ENCODE measurements at places on chromosomes 3 and 15. TPM values are rescaled to one million over a fixed set of nuclear protein-coding genes. Genes with fewer than 3 reads are reported as not detected.
A peak's percentile ranks its signal among the peaks of the same experiment; 100 is the strongest.

- no peak for DNase-seq
Observed at GRCh38 chr15:42401544-42402454, 42.5 kb downstream of the CAPN3 start.

DNA sequence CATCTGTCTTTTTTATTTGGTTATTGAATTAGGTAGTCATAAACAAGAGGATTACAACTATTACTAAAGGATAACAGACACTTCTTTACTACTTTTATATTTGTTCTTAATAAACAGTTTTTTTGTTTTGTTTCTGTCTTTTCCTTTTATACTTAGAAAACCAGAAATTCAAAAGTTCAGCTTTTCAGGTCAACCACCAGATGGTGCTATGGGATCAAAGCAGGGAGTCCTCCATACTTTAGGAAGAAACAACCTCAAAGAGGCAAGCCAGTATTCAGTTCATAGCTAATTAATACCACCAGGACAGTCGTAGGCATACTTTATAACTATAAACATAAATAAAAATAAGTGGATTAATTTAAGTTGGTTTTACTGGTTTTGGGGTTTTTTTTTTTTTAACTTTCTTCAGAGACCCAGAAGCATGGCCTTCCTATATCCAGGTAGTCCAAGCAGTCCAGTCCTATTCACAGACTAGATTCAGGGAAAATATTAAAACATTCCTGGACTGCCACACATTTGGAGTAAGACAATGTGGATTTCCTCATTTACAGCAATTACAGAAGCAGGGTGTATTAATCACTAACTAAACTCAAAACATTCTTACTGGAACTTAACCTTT lies 16.0 kb upstream of the EID1 start:
- DNase-seq, result no peak

DNA sequence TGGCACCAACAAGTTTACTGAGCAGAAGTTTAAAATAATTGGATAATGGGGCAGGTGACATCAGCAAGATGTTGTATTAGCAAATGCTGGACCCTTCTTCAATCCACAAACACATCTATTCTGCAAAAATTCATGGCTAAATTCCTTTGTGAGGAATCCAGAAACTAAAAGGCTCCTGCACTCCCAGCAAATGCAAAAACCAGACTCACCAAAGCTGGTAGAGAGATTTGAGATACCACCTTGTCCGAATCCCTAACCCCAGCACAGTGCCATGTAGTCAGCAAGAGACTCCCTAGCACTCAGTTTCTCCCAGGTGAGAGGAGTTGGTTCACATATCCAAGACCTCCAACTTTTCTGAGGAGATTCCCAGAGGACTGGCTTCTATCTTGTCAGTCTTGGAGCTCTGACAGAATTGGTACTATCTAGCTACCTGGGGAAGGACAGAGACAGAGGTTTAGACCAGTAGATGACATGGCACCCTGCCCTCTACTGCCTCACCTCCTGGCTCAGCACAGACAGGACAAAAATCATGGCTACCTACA lies 21.8 kb downstream of the GREM1 start:
- no peak for DNase-seq

DNA sequence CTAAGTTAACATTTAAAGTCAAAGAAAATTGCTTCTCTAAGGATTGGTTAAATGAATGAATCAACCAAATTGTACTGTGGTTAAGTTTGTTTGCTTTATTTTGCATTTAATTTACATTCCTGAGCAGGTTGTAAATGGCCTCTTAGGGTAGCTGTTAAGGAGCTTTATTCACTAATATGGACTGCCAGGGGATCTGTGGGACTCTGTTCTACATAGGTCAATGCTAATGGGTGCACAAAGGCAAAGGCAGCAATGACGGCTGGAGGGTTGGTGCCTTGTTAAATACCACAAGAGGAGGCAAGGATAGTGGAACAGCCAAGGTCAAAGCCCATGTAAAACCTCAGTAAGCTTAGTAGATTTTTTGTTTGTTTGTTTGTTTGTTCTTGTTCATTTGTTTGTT lies 89.3 kb upstream of the P2RY1 start:
- DNase-seq, result no peak

DNA sequence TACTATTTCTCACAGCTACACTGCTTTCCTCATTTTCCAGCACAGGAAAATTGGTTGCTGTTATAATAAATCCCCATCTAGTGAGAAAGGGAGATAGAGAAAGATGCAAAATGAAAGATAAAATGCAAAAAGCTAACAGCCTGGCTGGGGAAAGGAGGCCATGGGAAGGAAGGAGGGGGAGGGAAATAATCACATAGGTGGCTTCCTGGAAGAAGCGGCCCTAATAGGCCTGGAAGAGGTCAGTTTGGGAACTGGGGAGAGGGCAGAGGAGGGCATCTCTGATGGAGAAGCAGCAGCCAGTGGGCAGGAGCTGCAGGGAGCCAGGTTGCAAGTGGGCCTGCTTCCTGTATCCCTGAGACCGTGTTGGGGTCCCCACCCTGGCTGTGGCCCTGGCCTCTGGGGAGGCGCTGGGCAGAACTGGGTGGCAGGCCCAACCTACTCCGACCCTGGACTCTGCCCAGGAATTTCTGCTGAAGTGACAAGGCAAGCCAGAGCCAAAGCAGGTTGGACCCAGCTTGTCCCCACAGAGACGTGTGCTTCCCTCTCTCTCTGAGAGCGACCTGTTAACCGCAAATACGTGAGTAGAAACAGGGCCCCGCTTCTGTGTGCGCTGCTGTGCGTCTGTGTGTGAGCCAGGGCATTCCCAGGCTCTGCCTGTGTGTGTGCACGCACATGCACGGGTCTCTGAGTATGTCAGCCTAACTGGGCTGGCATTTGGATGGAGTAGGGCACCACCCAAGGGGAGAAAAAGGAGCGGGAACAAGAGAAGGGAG lies 1.9 kb downstream of the SLC28A1 start:
- DNase-seq, result no peak

- DNase-seq, result no peak
Observed at GRCh38 chr15:60035344-60035743, 31.2 kb downstream of the FOXB1 start.

DNA sequence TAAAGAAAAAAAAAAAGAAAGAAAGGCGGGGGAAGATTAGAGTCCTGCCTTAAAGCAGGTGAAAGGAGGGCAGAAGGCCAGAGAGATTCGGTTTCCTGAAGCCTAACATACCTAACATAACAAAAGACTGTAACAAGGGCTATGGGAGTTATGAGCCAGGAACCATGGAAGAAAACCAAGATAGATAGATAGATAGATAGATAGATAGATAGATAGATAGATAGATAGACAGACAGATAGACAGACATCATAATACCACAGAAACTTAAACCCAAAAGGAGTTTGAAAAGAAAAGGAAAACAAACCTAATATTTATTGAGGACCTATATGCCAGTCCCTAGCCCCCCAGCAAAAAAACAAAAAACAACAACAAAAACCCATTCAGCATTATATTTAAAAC lies 2.3 kb upstream of the FYCO1 start:
- no peak for DNase-seq

GRCh38 chr3:24242012-24242698 lies 252.5 kb downstream of the THRB start:
- DNase-seq, result peak; percentile 65

- no peak for DNase-seq
Observed at GRCh38 chr3:54901906-54902685, 25.8 kb downstream of the LRTM1 start.

- peak; percentile 93 for DNase-seq
Observed at GRCh38 chr15:65423976-65424679, 1.4 kb upstream of the IGDCC4 start.

DNA sequence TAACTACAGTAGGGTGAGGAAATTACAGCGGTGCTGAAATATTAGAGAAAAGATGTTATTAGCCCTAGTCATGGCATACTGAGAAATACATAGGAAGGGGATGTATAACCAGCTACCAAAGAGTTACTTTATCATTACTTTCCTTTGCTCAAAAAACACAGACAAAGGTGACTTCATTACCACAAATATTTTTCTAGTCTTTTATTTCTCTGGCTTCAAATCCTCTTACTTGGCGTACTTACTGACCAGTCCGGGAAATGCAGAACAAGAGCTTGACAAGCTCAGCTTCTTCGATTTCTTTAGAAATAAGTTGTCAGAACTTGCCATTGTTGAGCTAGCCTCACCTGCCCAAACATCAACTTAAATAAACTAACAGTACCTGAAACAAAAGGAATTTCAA lies 142.1 kb upstream of the TMCO5A start:
- no peak for DNase-seq

DNA sequence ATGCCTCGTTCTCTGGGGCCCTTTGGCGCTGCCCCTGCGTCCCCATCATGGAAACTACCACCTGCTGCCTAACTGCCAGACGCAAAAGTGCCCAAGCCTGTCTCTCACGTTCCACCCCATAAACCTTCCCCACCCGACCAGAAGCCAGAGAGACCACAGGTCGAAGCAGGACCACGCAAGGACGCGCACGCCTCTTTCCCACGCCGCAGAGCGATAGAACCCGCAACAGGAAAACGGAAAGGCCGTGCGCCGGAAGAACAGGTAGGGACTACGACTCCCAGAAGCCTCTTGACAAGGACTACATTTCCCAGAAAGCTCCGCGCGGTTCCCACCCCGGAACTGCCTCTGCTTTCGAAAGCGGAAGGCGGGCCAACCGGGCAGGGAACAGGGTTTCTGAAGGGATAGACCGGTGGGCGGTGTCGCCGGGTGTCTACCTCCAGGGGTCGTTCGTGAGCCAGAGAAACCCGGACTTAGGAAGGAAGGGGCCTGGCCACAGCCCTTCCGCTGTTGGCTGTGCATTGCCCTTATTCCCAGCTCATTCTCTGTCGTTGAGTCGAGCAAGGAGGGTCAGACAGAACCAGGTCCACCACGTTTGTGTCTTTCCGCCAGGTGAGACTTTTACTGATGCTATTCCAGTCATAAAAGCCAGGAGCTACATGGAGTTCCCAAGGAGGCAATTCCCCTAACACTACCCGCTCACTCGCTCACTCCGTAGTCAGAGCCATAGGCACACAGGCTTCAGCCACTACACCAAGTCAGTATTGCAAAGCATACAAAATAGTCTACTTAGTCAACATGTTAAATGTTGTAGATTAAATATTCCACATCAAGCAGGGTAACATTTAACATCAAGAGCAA lies 56.6 kb upstream of the ZBTB38 start:
- peak; percentile 97 for DNase-seq

GRCh38 chr3:127027811-127028548 lies 45.1 kb downstream of the PLXNA1 start:
- no peak for DNase-seq

- peak; percentile 73 for DNase-seq
Observed at GRCh38 chr3:27729748-27730611, 7.9 kb upstream of the EOMES start.

- no peak for DNase-seq
Observed at GRCh38 chr15:35379972-35380371, 166.0 kb downstream of the DPH6 start.

DNA sequence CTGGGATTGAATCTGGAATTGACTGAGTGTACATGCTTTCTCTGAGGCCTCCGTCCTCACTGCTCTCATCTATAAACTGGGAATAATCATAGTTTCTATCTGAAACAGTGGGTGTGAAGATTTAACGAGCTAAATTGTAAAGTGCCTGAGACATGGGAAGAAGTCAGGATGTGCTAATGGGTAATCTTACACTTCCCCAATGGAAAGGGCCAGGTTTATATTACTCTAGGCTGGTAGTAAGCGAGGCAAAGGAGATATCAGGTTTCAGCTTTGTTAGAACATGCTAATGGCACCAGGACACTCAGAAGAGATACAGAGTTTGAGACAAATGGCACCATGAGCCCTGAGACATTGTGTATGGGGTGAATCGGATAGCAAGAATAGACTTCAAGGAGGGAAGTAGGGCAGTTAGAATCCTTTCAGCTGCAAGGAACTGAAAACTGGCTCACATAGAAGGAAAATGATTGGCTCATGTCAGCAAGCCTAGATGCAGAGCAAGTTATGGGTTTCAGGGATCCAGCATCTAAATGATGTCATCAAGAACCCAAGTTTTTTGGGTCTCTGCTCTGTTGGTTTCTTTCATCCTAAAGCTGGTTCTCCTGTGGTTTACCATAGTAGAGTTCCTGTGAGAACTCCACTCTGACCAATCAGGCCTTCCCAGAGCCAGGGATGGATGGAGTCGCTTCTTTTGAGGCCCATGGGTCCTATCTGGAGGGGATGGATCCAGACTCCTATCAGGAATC lies 21.8 kb downstream of the FLNB start:
- DNase-seq, result peak; percentile 3

DNA sequence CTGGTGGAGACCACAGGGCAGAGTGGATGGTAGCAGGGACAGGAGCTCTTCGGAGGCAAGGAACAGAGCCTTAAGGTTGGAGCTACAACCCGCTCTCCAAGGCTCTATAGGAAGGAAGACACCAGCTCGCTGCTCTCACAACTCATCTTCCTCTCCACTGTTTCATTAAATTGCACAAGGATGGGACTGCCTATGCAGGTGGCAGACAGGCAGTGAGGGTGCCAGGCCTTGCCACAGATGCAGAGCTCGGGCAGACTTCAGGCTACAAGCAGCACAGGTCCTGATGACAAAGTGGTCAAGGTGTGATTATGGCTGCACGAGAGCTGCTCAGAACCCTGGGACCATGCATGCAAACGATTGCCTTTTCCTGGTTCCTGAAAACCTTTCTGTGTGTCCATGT lies 144.6 kb downstream of the FOXP1 start:
- DNase-seq, result no peak

- peak; percentile 37 for DNase-seq
Observed at GRCh38 chr3:10495003-10495402, 10.4 kb downstream of the ATP2B2 start.

The TXNRD3 gene
- total RNA-seq, result 18.1 TPM

The ROBO2 gene
- 0.36 TPM for total RNA-seq

The CACNA2D3 gene
- under 0.01 TPM for total RNA-seq

The SPTSSB gene
- total RNA-seq, result not detected

The PIERCE2 gene
- 5.3 TPM for total RNA-seq

The CPOX gene
- 21.5 TPM for total RNA-seq

The BHLHE40 gene
- 70.2 TPM for total RNA-seq

The KY gene
- total RNA-seq, result 2.1 TPM

The ZNF106 gene
- total RNA-seq, result 94.6 TPM

The SLC28A1 gene
- total RNA-seq, result not detected

The CPA3 gene
- 2.1 TPM for total RNA-seq

The IL5RA gene
- total RNA-seq, result not detected

The RHOV gene
- total RNA-seq, result not detected

The FOXB1 gene
- total RNA-seq, result not detected

The OXTR gene
- 6.2 TPM for total RNA-seq

The PLSCR5 gene
- not detected for total RNA-seq

The PPARG gene
- total RNA-seq, result 7.2 TPM

The GATM gene
- total RNA-seq, result 0.59 TPM

The ZSCAN29 gene
- 33.7 TPM for total RNA-seq
